NCI-H1417 (cell line): ENCODE measurements at places on chromosomes 2 and 18.

DNA sequence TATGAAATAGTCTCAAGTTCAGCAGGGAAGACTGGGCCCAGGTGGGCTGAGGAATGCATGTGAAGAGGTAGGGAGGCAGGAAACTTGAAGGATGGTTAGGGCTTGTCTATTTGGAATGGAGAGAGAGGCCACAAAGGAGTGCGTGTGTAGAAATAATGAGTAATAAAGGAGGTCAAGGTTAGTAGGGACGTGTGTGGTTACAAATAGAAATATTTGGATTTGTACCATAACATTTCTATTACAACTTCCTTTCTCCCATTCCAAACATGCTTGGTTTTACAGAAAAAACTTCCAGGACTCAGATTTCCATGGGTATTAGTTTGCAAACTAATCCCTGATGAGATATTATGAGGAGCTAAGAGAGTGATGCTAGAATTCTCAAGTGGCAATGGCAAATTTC is 280.6 kb downstream of the NCKAP5 start:
- DNase-seq = no peak

- no peak for DNase-seq
Observed at GRCh38 chr18:21761471-21762115, 21.0 kb downstream of the MIB1 start.

- no peak for DNase-seq
Observed at GRCh38 chr2:226665306-226665831, 134.3 kb downstream of the IRS1 start.

- DNase-seq = no peak
Observed at GRCh38 chr2:233343171-233343705, 11.1 kb upstream of the DGKD start.

- DNase-seq = no peak
Observed at GRCh38 chr2:112725545-112726457, 5.0 kb downstream of the NT5DC4 start.

- no peak for DNase-seq
Observed at GRCh38 chr2:227020416-227020815, 143.6 kb downstream of the COL4A4 start.

DNA sequence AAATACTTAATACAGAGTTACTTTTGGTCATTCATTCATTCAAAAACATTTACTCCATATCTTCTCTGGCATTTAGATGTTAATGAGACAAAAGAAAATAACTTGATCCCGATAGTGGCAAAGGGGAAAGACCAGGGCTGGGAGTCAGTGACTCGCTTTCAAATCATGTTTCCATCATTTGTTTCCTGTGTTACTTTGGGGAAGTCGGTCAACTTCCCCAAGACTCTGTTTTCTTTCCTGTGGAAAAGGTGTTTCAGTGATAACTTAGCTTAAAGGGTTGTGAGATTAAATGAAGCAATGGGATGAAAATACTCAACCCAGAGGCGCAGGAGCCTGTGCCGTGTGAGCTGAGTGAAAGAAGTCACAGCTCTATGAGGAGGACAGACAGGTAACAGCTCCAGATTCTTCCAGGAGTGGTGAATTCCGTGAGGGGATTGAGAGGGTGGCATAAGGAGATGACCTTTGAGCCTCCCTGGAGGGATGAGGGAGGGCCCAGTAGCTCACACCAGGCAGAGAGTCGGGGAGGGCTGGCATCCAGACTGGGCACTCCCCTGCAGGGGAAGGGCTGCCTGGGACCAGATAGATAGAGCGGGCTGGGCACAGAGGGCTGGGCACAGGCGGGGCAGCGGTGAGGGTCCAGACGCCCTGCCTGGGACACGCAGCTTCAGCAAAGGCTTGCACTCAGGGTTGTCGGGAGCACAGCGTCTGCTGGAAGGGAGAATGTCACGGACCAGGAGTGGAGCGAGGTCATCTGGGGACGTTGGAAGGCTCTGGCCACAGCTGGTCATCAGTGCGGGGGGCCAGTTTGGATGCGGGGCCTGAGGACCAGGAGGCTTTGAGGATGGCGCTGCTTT is 70.1 kb downstream of the TSHZ1 start:
- no peak for DNase-seq

DNA sequence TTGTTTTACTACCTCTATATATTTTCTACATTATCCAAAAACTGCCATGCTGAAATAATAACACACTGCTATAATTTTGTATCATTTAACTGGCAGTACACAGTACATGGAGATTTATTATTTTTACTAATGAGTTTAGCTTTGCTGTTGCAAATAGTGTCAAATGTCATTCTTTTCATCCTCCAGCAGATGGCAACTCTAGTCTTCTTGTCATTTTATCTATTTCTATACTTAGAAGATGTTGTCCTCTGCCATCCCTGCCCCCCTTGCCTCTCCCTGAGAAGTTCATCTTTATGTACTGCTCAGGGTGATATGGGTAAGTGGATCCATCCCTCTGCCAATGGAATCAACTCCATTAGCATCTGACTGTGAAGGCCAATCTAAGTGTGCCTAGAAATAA is 21.7 kb upstream of the LRRTM1 start:
- peak; percentile 25 for DNase-seq

DNA sequence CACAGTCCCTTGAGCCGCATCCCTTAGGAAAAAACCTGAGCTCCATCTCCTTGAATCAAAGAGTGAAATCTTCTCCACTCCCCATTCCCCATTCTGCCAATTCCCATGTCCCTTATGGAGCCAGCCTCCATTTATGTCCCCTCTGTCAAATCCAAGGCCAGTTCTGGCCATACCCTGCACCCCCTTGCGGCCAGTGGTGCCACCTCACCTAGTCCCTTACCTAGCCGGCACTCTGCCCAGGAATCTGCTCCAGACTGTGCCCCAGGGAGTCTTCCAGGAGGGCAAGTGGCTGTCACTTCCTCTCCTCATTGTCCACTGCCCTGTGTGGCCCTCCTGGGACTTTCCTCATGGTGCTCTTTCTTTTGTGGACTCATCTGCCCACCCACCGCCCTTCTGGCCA is 195.4 kb upstream of the RMP24 start:
- DNase-seq = no peak

GRCh38 chr2:241850544-241851324 is 8.0 kb downstream of the PDCD1 start:
- DNase-seq = no peak

DNA sequence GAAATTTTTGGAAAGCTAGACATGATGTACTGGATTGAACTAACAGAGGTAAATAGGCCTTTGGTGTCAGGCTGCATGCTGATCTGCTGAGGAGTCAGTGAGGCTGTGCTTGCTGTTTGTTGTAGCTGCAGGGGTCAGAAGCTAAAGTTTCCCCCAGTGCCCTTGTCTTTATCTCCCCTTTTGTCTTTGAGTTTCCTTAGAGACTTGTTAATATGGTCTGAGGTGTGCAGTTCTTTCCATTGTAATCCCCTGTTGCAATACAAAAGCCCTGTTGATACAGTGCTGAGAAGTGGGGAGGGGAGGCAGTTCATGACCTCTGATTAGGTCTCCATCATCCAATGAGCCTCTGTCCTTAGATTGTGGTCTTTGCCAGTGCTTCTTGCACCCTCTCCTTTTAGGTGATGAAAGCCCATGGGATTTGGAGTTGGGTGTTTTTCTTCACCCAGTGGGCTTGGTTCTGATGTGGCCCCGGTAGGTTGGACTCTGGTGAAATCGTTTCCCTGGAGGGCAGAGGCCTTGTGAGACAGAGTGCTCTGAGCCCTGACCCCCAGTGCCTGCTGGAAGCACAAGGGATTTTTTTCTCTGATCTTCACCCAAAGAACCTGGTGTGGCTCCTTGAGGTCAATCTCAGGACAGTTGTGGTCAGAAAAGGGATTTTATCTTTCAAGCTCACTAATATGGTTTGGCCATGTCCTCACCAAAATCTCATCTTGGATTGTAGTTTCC is 163.1 kb downstream of the TMEM18 start:
- DNase-seq = no peak

GRCh38 chr18:49652881-49653724 is 91.2 kb downstream of the LIPG start:
- DNase-seq = no peak

DNA sequence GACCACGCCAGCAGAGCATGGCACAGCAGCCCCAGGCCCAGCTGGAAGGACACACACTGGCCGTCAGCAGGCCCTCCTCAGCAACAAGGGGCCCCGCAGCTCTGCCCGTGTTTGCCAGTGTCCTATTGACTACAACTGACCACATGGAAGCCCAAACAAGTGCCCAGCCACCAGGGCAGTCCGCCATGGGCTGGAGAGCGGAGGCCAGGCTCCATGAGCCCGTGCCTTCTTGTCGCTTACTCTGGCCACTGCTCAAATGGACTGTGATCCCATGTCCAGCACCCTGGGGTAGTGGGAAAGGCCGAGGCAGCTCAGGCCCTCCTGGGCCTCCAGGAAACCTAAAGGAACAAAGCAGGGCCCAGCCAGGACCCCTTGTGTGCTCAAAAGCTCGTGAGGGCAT is 53.9 kb upstream of the TAF1B start:
- DNase-seq = no peak

- no peak for DNase-seq
Observed at GRCh38 chr2:33144243-33144642, 197.5 kb downstream of the LTBP1 start.

DNA sequence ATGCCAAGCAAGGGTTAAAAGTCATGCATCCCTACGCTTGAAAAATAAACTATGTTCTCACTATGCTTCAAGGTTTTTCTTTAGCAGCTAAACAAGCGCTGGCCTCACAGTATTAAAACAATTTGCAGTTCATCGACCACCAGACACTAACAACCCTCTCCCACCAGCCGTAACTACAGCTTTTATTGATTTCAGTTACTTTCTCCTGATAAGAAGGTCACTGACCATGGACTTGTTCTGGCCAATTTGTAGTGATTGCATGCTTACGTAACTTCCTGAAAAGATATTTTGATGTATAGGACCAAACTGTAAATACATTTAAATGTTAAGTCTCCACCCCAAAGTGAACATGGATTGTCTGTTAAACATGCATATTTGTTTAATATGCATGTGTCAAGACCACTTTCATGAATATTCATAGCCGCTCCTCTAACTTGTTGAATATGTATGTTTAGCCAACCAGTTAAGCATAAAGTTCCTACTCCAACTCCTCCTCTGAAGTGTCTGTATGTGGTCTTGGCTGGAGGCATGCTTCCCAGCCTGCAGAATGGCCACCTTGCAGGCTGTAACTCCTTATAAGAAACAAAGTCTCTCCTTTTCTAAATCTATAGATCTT is 1.7 kb upstream of the THOC1 start:
- no peak for DNase-seq

- DNase-seq = peak; percentile 87
Observed at GRCh38 chr2:204691911-204692510, 146.7 kb downstream of the PARD3B start.
